ENCODE measurements at places on chromosomes 16 and 17. TPM values are rescaled to one million over a fixed set of nuclear protein-coding genes. Genes with fewer than 3 reads are reported as not detected.

The PABPN1L gene
- not detected for total RNA-seq

The NKD1 gene
- total RNA-seq, result 3.3 TPM

The KRT25 gene
- total RNA-seq, result not detected

DNA sequence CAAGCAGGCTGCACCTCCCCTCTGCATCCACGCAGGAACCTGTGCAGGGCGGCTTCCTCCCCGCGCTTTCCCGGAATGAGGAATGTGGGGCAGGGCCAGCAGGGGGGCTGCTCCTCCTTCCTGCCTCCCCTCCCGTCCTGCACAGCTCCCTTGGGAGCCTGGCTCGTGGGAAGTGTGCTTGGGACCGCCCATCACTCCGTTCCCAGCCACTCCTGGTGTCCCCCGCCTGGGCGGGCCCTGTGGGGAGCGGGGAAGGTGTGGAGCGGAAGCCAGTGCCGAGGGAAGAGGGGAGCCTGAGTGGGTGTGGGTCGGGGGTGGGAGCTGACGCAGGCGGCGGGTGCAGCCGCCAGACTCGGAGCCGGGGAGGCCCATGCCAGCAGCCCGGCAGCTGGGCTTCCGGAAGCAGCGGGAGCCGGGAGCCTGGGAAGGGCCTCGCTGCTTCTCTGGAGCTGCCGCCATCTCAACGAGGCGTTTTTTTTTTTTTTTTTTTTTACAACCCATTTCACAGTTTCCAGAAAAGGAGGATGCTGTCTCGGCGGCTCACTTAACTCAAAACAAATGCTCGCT lies 24.1 kb downstream of the BAHCC1 start:
- peak; percentile 57 for DNase-seq
- H3K4me1 ChIP-seq, result peaks cover 21% of the 10 kb centered on the region
- H3K4me3 ChIP-seq, result no peak overlapping the region

DNA sequence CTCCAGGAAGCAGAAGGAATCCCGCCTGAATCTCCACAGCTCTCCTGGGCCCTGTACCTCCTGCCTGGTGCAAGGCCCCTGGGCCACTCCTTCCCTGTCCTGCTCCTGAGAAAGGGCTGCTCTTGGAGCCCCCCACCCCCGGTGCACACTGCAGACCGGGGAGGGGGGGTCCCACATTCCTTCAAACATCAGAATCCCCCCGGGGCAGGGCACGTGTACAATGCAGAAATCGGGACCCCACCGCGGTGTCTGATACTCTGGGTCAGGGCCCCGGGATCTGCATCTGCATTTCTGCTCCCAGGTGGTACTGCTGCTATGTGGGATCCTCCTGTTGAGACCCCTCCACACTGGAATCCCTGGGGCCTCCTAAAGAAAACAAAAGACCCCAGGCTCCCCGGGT lies 99.5 kb upstream of the GSE1 start:
- no peak overlapping the region for H3K27ac ChIP-seq
- DNase-seq, result peak; percentile 7
- no peak overlapping the region for H3K4me3 ChIP-seq
- no peaks in the 10 kb centered on the region for H3K27me3 ChIP-seq
- peaks cover 51% of the 10 kb centered on the region for H3K4me1 ChIP-seq
- H3K36me3 ChIP-seq, result no peaks in the 10 kb centered on the region

The ATP6V0C gene
- total RNA-seq, result 44.3 TPM

The KRT32 gene
- total RNA-seq, result not detected

DNA sequence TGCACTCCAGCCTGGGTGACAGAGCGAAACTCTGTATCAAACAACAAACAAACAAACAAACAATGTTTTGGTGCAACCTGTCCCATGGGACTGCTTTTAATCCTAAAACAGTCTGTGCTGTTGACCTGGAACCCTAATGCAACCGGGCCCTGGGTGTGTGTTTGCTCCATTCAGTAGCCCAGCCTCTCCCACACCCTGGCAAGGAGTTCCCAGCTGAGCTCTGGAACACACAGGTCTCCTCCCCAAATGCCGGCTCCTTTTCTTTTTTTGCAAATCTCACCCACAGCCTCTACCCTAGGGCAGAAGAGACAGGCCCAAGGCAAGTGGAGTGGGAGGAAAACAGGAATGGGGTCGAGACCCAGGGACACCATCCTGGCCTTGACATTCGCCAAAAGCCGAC lies 29.8 kb upstream of the RASD1 start:
- H3K27ac ChIP-seq, result no peak overlapping the region
- no peak overlapping the region for H3K4me3 ChIP-seq
- no peaks in the 10 kb centered on the region for H3K36me3 ChIP-seq
- peaks cover 24% of the 10 kb centered on the region for H3K4me1 ChIP-seq
- no peak for DNase-seq

- peak; percentile 78 for DNase-seq
- H3K36me3 ChIP-seq, result no peaks in the 10 kb centered on the region
- H3K4me1 ChIP-seq, result peaks cover 13% of the 10 kb centered on the region
- no peak overlapping the region for H3K27ac ChIP-seq
- H3K27me3 ChIP-seq, result peaks cover 70% of the 10 kb centered on the region
- H3K4me3 ChIP-seq, result peak overlapping the region; percentile 46
Measured at GRCh38 chr17:46770818-46771560, 47.5 kb downstream of the WNT3 start.

The SLC16A3 gene
- total RNA-seq, result 82.9 TPM

The SLC16A11 gene
- not detected for total RNA-seq

The SYNGR3 gene
- 4.4 TPM for total RNA-seq

The KRT31 gene
- total RNA-seq, result not detected

DNA sequence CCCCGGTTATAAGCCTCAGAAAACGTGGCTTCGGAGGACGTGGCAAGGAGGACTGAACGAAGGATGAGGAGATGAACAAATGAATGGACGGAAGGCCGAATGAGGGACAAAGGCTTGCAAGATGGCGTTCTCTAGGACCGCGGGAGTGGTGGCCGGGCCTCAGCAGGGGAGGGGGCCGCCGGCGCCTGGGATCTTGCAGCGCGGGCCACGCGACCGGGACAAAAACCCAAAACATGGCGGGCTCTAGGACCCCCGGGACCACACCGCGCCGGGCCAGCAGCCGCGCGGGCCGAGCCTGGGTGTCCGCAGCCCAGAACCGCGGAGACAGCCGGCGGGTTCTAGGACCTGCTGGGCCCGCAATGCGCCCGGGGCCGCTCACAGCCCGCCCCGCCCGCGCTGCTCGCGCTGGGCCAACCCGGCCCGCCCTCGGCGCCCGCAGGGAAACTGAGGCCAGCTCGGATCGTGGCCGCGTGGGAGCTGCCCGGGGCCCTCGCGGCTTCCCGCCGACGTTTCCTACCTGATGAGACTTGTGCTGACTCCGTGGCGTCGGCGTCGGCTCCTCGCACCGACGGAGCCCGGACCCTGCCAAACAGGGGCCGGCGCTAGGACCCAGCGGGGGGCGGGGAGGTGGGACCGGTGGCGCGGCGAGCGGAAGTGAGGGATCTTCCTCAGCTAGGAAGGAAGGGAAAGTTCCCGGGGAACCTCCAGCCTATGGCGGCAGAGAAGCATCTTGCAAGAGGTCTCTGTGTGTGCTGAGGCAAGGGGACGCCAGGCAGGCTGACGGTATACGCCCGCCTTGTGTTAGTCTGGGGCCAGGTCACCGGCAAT lies 684 bp downstream of the ZNF668 start:
- no peaks in the 10 kb centered on the region for H3K27me3 ChIP-seq
- DNase-seq, result peak; percentile 97
- peaks cover 14% of the 10 kb centered on the region for H3K4me1 ChIP-seq
- H3K27ac ChIP-seq, result peak overlapping the region; percentile 68
- H3K4me3 ChIP-seq, result peak overlapping the region; percentile 77

The COX4I1 gene
- 308 TPM for total RNA-seq

GRCh38 chr17:81252326-81252986 lies 13.3 kb downstream of the NDUFAF8 start:
- no peak for DNase-seq
- H3K27me3 ChIP-seq, result no peaks in the 10 kb centered on the region
- peaks cover 5% of the 10 kb centered on the region for H3K4me1 ChIP-seq
- H3K27ac ChIP-seq, result no peak overlapping the region

The LGALS9 gene
- 0.37 TPM for total RNA-seq

DNA sequence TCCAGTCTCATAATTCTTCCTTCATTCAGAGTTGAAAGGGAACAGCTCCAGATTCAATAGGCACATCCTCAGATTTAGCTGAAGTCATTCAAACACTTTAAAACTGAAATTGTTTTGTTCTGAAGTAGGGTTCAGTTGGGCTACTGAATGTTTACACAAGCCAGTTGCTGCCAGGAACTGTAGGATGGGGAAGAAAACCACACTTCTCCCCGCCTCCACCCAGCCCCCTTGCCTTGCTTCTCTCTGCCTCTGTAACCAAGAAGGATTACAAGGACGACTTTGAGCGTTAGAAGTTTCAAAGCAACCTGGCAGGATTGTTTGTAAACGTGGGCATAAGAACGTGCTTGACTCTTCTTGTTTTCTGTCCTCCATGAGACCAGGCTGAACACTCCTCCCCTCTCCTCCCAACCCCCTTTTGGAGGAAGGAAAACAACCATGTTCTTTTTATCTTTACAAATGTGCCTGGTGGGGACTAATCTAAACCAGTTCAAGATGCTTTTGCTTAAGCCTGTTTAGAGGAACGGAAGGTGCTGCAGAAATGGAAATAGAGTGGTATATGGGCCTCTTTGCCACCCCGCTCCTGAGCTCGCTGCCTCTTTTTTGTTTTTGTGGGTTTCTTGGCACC lies 287.9 kb downstream of the FTO start:
- peaks cover 23% of the 10 kb centered on the region for H3K4me1 ChIP-seq
- H3K4me3 ChIP-seq, result no peak overlapping the region
- H3K27ac ChIP-seq, result no peak overlapping the region
- H3K27me3 ChIP-seq, result no peaks in the 10 kb centered on the region
- no peaks in the 10 kb centered on the region for H3K36me3 ChIP-seq

- H3K27ac ChIP-seq, result no peak overlapping the region
- no peak for DNase-seq
- H3K36me3 ChIP-seq, result no peaks in the 10 kb centered on the region
- no peaks in the 10 kb centered on the region for H3K27me3 ChIP-seq
- H3K4me1 ChIP-seq, result peaks cover 4% of the 10 kb centered on the region
Measured at GRCh38 chr16:49658531-49658930, 197.4 kb downstream of the ZNF423 start.

GRCh38 chr17:64941045-64941444 lies 21.8 kb upstream of the LRRC37A3 start:
- no peak overlapping the region for H3K4me3 ChIP-seq
- H3K27ac ChIP-seq, result no peak overlapping the region
- no peak for DNase-seq
- peaks cover 4% of the 10 kb centered on the region for H3K4me1 ChIP-seq

The GUCY2D gene
- total RNA-seq, result not detected

The YWHAE gene
- total RNA-seq, result 2,181 TPM

The TP53TG3 gene
- not detected for total RNA-seq

The MT1A gene
- total RNA-seq, result not detected

GRCh38 chr16:47026492-47026891 lies 53.0 kb upstream of the DNAJA2 start:
- H3K36me3 ChIP-seq, result no peaks in the 10 kb centered on the region
- H3K27me3 ChIP-seq, result no peaks in the 10 kb centered on the region
- H3K4me3 ChIP-seq, result no peak overlapping the region
- no peak for DNase-seq
- no peak overlapping the region for H3K27ac ChIP-seq
- H3K4me1 ChIP-seq, result no peaks in the 10 kb centered on the region

The MYOCD gene
- 0.04 TPM for total RNA-seq

The PLA2G10 gene
- not detected for total RNA-seq
